Activated CD4-positive, alpha-beta T cell treated with anti-CD3 and anti-CD28 coated beads for 4 hours (primary cell): ENCODE measurements at places on chromosomes 3 and 15.

- peak; percentile 56 for DNase-seq
These were observed 54.4 kb downstream of the FEZF2 start for GRCh38 chr3:62318752-62319569.

GRCh38 chr3:124780356-124780755 is 50.1 kb downstream of the UMPS start:
- no peak for DNase-seq

GRCh38 chr3:71240034-71240433 is 343.5 kb downstream of the FOXP1 start:
- no peak for DNase-seq

GRCh38 chr3:78972617-78973301 is 795.0 kb downstream of the ROBO1 start:
- no peak for DNase-seq

- DNase-seq, result peak; percentile 24
These were observed 256.5 kb downstream of the THRB start for GRCh38 chr3:24237971-24238706.

DNA sequence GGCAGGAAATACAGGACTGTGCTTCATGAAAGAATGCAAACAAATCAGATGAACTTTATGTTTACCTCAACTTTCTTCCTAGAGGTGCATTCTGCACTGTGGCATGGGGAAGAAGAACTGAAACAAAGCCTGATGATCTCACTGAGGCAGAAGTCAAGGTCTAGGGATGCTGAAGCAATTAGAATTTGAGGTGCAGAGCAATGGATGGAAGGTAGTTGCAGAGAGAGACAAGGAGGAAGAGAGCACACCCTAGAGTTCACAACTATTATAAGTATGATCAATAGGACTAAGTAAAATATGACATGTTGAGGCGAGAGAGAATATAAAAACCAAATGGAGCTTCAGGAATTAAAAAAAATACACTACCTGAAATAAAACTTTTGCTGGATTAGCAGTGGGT is 420.1 kb downstream of the EDEM1 start:
- no peak for DNase-seq

GRCh38 chr3:115999613-116000012 is 376.3 kb downstream of the GAP43 start:
- DNase-seq, result no peak

GRCh38 chr3:50112462-50112861 is 23.7 kb downstream of the RBM5 start:
- no peak for DNase-seq

DNA sequence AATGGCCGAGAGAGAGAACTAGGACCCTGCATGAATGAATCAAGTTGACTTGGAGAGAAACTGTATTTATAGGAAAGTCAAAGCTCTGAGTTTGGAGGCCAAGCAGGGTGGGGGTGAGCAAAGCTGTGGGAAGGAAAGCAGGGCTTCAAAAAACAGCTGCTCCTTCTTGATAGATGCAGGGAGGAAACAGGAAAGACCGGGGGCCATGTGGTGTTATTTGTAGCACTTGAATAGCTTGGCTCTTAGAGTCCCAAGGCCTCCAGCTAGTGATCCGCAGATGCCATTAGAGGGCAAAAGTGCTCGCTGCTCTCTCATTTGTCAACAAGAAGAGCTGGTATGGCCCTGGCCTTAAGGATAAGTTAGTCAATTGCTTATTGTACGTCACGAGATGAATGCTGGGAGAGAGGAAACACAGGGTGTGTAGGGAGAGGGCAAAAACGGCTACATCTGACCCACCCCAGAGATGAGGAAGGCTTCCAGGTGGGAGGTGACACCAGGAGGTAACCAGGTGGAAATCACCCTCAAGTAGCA is at the start of gene ALG1L2:
Gene ALG1L2 (plus strand): TSS at position 481 of the 531 bp plus-strand sequence. CDS start 186 bp downstream, outside the sequence.
- no peak for DNase-seq

GRCh38 chr3:127953091-127954035 is 38.3 kb downstream of the KBTBD12 start:
- DNase-seq, result no peak

DNA sequence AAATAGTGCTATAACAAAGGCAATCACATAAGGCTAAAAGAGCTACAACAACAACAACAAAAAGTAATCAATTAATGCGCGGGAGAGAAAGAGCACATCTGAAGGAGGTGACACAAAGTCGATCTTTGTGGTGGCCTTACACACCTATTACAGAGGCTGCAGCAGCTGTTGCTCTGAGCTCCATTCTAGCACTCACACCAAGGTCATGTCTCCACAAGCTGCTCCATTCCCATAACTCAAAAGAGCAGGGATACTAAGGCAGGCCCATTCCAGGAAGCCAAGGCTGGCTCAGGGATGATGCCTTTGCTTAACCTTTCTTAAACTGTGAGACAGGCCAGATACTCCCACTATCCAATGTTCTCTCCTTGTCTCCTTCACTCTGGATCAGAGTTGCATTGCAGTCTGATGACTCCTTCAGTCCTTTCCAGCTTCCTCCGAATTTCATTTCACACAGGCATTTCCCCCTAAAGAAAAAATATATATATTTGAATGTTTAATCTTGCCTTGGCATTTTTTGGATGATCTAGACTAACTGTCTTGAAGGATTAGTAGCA is 52.7 kb downstream of the SNTN start:
- DNase-seq, result no peak

GRCh38 chr3:30886888-30887287 is 7.6 kb downstream of the GADL1 start:
- DNase-seq, result no peak

DNA sequence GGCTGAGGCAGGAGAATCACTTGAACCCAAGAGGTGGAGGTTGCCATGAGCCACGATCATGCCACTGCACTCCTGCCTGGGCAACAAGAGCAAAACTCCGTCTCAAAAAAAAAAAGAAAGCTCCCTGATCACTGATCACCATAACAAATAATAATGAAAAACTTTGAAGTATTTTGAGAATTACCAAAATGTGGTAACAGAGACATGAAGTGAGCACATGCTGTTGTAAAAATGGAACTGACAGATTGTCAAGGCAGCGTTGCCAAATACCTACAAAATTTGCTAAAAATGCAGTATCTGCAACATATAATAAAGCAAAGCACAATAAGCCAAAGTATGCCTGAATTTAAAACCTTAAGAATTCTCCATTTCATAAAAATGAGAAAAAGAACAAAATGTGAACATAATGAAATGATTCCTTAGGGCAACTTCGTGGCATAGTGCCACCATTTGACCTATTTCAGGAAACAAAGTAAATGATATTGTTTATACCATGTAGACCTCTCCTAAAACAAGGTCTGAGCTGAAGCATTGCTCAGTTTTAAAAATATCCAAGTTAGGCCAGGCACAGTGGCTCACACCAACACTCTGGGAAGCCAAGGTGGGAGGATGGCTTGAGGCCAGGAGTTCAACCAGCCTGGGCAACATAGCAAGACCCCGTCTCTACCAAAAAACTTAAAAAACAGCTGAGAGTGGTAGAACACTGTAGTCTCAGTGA is 5.8 kb downstream of the USP4 start:
- DNase-seq, result no peak

DNA sequence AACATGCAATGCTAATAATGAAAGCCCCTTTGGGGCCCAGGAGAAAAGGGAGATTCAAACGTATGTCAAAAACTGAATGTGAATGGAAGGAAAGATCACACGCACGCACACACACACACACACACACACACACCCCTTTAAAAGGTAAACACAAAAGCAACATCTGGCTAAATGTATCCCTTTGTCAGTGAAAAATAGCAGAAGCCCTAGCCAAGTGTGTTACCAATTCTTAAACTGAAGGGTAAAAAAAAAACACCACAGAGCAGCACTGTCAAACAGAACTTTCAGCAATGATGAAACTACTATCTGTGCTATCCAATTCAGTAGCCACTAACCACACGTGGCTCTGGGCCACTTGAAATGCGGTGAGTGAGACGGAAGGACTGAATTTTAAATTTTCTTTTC is 4.9 kb downstream of the RFTN1 start:
- no peak for DNase-seq

- DNase-seq, result no peak
These were observed 51.6 kb upstream of the DUT start for GRCh38 chr15:48279608-48280007.

- DNase-seq, result no peak
These were observed 521.5 kb downstream of the GRM7 start for GRCh38 chr3:7382293-7383010.

DNA sequence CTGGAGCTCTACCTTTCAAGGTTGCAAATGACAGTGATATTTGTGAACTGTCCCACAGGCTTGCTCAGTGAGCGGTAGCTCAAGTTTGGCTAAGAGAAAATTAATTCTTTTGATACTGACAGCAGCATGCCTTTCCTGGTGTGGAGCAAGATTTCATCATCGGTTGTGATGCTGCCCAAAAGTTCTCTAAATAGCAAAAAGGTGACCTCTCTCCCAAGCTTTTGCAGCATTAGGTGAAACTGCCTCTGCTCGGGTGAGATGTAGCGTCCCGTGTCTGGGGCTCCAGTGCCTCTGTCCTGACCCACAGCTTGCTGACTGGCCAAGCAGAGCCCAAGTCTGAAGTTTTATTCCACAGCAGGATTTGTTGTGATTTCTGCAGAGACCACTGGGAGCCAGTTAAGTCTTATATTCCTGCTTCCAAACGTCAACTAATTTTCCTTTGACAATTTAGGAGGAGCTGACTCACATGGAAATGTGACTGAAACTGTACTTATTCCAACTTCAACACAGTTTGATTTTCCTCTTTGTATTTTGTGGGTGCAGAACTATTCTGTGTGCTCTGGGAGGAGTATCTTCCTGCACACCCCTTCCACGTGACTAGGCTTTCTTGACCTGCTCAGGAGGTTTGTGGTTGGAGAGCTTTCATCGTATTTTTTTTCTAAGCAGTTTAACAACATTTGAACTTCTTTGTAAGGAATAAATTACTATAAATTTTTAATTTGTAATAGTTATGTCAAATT is 5.9 kb downstream of the SYNM start:
- DNase-seq, result no peak

DNA sequence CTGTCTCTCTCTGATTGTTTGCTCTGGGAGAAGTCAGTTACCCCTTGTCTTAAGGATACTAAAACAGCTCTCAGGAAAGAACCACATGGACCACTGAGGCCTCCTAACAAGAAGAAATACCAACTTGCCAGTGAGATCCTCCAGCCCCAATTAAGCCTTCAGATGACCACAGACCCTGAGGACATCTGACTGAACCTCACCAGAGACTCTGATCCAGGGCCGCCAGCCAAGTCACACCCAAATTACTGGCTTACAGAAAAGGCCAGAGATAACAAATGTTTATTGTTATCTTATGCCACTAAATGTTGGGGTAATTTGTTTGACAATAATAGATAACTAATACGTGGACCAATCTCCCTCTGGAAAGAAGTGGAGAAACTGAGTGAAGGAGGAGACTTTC is 40.2 kb downstream of the SLC12A8 start:
- DNase-seq, result no peak

DNA sequence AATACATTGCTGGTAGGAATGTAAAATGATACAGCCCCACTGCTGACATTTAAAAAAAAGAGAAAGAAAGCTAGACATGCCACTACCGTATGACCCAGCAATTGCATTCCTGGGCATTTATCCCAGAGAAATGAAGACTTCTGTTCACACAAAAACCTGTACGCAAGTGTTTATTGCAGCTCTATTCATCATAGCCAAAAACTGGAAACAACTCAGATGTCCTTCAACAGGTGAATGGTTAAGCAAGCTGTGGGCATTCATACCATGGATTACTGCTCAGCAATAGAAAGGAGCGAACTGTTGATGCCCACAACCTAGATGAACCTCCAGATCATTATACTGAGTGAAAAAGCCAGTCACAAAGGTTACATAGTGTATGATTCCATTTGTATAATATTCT is 132.5 kb downstream of the MAP2K5 start:
- no peak for DNase-seq

GRCh38 chr3:197117114-197117513 is 87.5 kb upstream of the MELTF start:
- no peak for DNase-seq

GRCh38 chr15:50546566-50546965 is at the start of gene USP50:
USP50 (minus strand) TSS chr15:50546666; CDS start chr15:50546525, 141 bp downstream.
- DNase-seq, result no peak

DNA sequence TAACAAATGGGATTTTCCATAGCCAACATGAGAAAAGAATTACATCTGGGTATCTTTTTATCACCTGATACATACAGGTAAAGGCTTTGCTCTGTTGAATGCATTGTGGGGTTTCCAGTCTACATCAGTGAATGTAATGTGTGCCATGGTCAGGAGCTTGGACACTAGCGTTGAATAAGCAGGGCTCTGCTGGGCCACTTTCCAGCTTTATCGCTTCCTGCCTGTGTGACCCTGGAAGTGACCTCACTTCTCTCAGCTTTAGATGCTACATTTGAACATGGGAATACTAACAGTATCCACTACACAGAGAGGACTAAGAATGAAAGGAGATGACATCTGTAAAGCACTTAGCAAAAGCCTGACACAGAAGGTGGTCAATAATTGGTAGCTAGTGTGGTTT is 40.1 kb downstream of the TTC23 start:
- DNase-seq, result no peak

- no peak for DNase-seq
These were observed 12.1 kb downstream of the FMN1 start for GRCh38 chr15:33182278-33182905.

DNA sequence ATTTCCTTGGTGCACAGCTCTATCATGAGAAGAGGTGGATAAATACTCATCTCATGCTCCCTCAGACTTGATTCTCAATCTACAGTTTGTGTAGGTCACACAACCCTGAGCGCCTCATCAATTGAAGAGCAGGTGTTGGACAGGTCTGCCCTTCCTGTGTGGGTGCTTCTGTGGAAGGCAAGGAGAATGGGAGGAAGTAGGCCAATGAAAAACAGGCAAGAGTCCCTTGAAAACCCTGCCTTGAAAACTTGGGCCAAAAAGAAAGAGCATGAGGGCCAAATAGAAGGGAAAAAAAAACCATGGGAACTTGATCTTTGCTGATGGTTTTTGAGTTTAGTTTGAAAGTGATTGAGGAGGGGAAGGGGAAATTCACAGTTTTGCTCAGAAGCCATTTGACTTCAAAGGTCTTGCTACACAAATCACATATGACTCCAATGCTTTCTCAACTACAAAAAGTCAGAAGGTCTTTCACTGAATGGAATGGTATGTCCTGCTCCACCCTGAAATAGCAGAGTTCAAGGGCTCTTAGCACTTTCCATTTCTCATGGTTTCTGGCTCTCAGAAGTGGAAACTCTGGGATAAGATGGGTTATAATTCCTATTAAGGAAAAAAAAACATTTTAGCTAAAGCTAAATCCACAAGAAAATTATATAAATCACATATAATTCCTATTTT is 37.2 kb upstream of the TM4SF1 start:
- no peak for DNase-seq

GRCh38 chr3:136186344-136186743 is 9.8 kb downstream of the MSL2 start:
- DNase-seq, result no peak
